ENCODE measurements at places on chromosomes 5 and 9.

DNA sequence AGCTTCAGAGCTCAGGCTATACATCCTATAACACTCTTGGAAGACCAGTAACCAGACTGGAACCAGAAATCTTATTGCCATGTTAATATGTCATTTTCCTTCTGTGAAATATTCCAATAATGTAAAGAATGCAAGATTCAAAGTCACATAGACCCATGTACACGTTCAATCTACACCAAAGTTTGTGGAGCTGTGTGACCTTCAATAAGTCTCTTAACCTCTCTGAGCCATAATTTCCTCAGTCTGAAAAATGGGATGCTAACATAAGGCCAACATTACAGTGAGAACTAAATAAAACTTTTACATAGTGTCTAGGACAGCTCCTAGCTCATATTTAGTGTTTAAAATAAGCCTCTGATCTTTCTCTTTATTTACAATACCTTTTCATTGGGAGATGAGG, 70.4 kb downstream of the ARRDC3 start:
- DNase-seq, result no peak

- no peak for DNase-seq
Measured at GRCh38 chr5:98593418-98593817, 180.0 kb upstream of the RGMB start.

DNA sequence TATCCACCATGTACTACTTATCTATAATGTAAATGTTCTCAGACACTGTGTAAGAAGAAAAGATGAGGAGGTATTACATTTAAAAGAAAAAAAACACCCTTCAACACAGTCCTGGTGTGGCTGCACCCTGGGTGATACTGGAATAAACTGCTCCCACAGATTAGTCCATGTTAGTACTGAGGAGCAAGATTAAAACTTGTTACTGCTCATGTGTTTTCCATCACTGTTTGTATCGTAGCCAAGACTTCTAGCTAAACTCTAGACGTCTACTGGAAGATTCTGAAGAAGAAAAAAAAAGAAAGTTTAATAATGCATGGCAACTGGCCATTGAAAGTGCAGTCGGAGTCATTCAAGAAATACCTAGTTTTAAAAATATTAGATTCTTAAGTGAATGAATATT, at the start of gene ASPN:
ASPN (minus strand) TSS at position 178 of the 400 bp plus-strand sequence.
- no peak for DNase-seq

- no peak for DNase-seq
Measured at GRCh38 chr5:180215783-180216630, 7.0 kb upstream of the RASGEF1C start.

GRCh38 chr5:14762549-14763216, 98.2 kb downstream of the OTULIN start:
- no peak for DNase-seq

DNA sequence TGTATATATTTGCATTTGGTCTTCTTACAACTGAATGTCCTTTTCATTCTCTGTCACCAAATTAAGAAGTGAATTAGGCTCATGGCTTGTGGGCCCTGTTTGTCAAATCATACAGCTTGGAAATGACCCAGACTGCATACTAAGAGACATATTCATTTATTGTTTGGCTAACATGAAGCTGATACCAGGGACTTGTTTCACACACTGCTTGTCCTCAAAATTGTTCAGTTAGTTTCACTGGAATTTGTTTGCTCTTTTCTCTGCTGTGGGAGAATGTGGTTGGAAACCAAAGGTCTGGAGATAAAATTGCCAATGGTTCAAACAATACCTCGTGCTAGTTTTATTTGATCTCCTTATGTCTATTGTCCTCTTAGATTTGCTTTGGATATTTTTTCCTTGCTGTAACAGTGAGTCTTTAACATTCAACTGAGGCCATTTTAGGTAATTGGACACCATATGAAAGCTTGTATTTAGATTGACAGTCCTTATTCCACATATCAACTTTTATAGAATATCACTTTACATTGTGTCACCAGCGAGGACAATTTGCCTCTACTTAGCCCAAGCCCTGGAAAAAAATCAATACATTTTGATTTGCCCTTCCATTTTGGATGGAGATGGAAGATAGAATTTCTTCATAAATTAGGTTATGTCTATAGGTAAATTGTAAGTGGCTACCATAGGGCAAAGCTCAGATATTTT, 144.3 kb upstream of the MTAP start:
- DNase-seq, result no peak

- no peak for DNase-seq
Measured at GRCh38 chr5:1747803-1748085, 51.9 kb downstream of the MRPL36 start.

DNA sequence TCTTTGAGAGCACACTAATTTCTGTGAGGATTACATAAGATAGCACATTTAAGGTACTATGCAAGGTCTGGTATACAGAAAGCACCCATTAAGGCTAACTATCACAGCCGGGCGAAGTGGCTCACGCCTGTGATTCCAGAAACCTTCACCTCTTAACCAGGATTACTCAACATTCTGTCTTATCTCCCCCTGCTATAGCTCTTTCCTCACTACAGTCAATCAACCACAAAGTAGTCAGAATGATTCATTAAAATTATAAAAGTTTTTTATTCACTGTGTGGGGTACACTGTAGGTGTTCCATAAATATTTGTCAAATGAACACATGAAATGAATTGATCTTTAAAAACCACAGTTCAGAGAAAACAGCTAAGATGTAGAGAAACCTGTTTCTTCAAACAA, 48.7 kb downstream of the CHD1 start:
- no peak for DNase-seq

DNA sequence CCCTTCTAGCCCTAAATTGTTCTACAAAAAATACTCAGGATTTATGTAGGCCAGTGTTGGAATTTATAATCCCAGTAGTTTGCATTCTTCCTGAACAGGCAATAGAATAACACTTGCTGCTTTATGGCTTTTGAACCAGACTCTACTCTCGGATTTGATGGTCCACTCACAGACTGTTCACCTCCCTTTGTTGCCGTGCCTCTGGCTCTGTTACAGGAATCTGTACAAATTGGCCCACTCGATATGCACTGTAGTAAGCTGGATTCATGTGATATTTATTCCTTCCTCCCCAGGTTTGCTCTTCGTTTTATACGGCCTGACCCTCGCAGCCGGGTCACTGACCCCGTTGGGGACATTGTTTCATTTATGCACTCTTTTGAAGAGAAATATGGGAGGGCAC, 43.7 kb downstream of the FAF2 start:
- no peak for DNase-seq

GRCh38 chr5:173885475-173886010, 2.6 kb upstream of the CPEB4 start:
- no peak for DNase-seq

- no peak for DNase-seq
Measured at GRCh38 chr9:14895806-14896205, 14.4 kb downstream of the FREM1 start.

- DNase-seq, result peak; percentile 77
Measured at GRCh38 chr5:114782869-114783268, 386.8 kb downstream of the TRIM36 start.

DNA sequence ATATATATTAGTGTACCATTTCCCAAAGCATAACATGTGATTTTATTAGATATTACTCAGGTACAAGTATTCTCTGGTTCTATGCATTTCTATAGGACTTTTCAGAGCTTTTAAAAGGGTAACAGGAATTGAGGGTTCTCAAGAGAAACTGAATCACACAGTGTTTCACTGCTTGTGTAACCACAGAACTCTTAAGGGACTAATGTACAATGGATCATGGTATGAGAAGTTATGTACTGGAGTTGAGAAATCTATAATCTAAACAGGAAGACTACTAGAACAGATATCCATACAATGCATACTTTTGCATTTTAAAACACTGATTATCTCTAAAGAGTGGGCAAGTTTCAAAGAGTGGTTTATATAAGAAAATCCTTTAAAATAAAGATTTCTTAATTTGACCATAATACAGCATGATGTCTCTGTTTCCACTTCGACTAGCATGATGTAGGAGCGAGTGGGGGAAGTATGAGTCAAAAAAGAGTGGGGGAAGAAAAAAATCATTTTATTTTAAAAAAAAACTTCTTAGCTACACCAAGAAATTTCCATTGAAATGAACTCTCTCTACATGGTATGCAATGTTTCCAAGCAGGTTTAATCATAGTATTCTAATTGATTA, 183.5 kb downstream of the RFX3 start:
- DNase-seq, result no peak

DNA sequence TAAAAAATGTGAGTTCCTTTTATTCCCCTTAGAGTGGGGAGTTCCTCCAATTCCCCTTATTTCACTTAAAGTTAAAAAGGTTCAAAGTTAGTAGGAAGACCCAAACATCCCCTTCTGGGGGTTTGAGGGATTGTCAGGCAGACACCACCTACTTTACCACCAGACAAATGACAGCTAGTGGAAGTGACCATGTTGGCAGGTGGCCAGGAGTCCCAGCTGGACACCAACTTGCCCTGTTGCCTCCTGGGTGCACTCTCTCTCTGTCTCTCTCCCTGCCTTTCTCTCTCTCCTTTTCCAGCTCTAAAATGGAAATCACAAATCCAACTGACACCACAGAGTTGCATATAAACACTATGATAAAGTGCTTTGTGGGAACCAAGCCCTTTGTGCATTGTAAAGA, 307.7 kb upstream of the TLE4 start:
- DNase-seq, result no peak

DNA sequence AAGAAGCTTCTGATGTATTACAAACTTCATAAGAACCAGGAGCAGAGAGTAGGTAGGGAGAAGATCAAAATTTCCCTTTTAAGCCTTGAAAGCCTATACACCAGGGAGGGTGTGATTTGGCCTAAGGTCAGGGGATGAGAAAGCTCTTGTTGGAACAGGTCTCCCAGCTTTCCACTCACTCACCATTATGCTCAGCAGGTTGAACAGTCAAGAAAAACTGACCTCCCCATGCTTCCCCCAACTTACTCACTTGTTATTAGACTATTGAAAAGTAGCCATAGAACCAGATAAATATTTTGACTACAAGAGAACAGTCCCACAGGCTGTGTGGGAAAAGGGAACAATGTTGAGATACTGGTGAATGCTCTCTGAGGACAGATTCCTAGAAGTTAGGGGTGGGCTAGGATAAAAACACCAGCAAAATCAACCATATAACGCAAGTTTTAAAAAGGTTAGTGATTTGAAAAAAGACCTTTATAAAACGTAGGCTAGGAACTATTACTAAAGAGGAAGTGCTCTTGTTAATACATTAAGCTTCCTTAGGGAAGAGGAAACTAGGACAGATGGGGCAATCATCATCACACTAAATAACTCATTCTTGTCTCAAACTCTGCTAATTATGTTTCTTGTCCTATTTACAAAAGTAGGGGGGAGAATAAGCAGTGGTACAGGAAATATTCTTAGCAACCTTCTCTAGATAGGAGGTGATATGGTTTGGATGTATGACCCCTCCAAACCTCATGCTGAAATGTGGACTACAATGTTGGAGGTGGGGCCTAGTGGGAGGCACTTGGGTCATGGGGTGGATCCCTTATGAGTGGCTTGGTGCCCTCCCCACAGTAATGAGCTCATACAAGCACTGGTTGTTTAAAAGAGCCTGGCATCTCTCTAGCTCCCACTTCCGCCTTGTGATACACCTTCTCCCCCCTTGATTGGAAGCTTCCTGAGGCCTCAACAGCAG, 31.0 kb downstream of the PCDHGC5 start:
- no peak for DNase-seq

DNA sequence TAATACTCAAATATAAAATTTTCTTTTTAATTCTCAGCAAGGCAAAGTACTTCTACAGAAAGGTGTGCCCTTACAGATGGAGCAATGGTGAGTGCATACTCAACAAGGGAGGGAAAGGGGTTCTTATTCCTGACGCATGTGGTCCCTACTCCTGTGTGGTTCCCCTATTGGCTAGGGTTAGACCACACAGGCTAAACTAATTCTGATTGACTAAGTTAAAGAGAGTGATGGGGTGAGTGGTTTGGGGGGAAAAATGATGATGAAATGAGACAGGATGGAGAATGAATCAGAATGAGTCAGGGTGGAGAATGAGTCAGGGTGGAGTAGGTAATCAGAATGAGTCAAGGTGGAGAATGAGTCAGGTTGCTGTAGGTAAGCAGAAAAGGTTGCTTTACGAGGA, 22.9 kb upstream of the HMGCS1 start:
- no peak for DNase-seq

- no peak for DNase-seq
Measured at GRCh38 chr5:170431571-170431970, 42.4 kb upstream of the KCNMB1 start.

- DNase-seq, result no peak
Measured at GRCh38 chr9:136460772-136461325, 21.2 kb upstream of the INPP5E start.

DNA sequence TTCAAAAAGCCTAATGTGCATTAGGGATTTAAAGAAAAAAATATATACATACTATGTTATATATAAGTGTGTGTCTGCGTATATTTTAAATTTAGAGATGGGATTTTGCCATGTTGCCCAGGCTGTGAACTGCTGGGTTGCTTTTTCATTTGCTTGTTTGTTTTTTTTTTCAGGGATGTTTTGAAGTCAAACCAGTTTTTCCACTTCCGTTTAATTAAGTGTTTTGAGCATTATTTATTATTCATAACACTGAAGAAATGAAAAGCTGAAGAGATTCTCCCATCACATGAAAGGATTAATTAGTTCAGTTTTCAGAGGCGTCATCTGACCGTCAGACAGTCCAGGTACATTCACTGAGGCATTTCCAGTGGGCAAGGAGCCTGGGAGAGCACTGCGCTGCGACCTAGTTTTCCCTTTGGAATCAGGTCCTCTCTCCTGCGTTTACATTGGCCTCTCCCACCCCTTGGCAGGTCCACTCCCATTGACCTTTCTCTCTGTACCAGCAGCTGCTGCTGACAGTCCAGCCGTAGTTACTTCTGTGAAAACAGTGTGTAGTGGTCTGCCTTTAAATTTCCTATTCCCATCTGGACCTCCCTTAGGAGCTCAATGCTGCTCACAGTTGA, 26.0 kb downstream of the ARRDC3 start:
- DNase-seq, result no peak

- DNase-seq, result no peak
Measured at GRCh38 chr5:39623291-39623865, 198.6 kb upstream of the DAB2 start.

- no peak for DNase-seq
Measured at GRCh38 chr5:81045389-81045807, 85.2 kb downstream of the RASGRF2 start.

- no peak for DNase-seq
Measured at GRCh38 chr5:101664071-101664791, 631.9 kb downstream of the SLCO4C1 start.

DNA sequence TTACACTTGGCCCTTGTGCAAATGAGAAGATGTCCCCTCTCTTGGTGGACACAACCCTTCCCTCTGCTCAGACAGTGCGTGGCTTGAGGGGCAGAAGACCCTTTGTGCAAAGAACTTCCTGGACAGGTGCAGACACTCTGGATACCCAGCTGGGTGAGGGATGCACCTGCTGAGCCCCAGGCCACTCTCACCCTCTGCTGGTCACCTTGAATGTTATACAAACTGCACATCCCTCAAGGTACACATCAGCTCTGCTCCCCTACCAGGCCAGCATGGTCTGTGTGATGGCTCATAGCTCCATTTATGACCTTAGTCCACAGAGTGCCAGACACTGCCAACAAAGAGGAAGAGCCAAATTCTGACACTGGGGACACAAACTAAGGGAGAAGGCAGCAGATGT, 3.1 kb upstream of the DIRAS2 start:
- DNase-seq, result no peak
